Sigmoid colon (tissue), 7 donors: ENCODE measurements at places on chromosomes 6 and 20. TPM values are rescaled to one million over a fixed set of nuclear protein-coding genes. Genes with fewer than 3 reads are reported as not detected.

Gene GUCA1A
- polyA plus RNA-seq: not detected

Gene GTSF1L
- polyA plus RNA-seq: not detected

Gene PNPLA1
- polyA plus RNA-seq: 0.46 TPM

Gene RBPJL
- polyA plus RNA-seq: not detected

Gene RIPPLY2
- polyA plus RNA-seq: not detected

Gene LY6G6C
- 1.2 TPM for polyA plus RNA-seq

Gene SPATS1
- polyA plus RNA-seq: not detected

Gene GPR63
- polyA plus RNA-seq: 0.46 TPM

Gene TPD52L2
- 71.7 TPM for polyA plus RNA-seq

Gene FAM217A
- polyA plus RNA-seq: not detected

Gene HTR1E
- polyA plus RNA-seq: 0.03 TPM

Gene ACSS1
- 21.0 TPM for polyA plus RNA-seq

Gene MLN
- not detected for polyA plus RNA-seq

Gene LIN28B
- not detected for polyA plus RNA-seq

Gene C20orf144
- polyA plus RNA-seq: not detected

Gene CFAP206
- not detected for polyA plus RNA-seq

Gene C4A
- 63.4 TPM for polyA plus RNA-seq

Gene LTA
- 3.6 TPM for polyA plus RNA-seq

Gene RCAN2
- 5.0 TPM for polyA plus RNA-seq

Gene FYN
- 35.4 TPM for polyA plus RNA-seq
